ENCODE measurements at places on chromosomes 4 and X. TPM values are rescaled to one million over a fixed set of nuclear protein-coding genes. Genes with fewer than 3 reads are reported as not detected.

Gene PAGE1
- not detected for total RNA-seq

Gene PNMA6A
- total RNA-seq = 0.53 TPM

Gene LGI2
- 0.04 TPM for total RNA-seq

Gene ZRSR2
- 2.6 TPM for total RNA-seq

Gene SSX7
- total RNA-seq = not detected

Gene OPHN1
- 7.4 TPM for total RNA-seq

Gene KIT
- total RNA-seq = 41.7 TPM

Gene S100G
- not detected for total RNA-seq

Gene GLRA3
- not detected for total RNA-seq

Gene VCX3A
- not detected for total RNA-seq

Gene ARHGAP4
- total RNA-seq = 26.5 TPM

Gene CC2D2A
- 13.2 TPM for total RNA-seq

Gene MAGEC3
- not detected for total RNA-seq

Gene SULT1E1
- total RNA-seq = 267 TPM

Gene PRKG2
- not detected for total RNA-seq

Gene WDFY3
- total RNA-seq = 129 TPM

Gene AREG
- total RNA-seq = 0.32 TPM

Gene PNMA3
- under 0.01 TPM for total RNA-seq

Gene SRPK3
- 0.07 TPM for total RNA-seq

Gene QRFPR
- total RNA-seq = not detected

Gene OTUD5
- 30.5 TPM for total RNA-seq

Gene AASDH
- 10.5 TPM for total RNA-seq

Gene USP26
- total RNA-seq = not detected

Gene COL25A1
- total RNA-seq = 0.14 TPM

Gene RPS6KA6
- 0.95 TPM for total RNA-seq

Gene MGARP
- 57.2 TPM for total RNA-seq

Gene USP17L24
- not detected for total RNA-seq

Gene RNF212
- 1.8 TPM for total RNA-seq

Gene NKX6-1
- total RNA-seq = not detected

Gene KCTD8
- total RNA-seq = 0.28 TPM

Gene GPRIN3
- 1.2 TPM for total RNA-seq

Gene KLHL13
- 15.5 TPM for total RNA-seq
